Activated CD8-positive, alpha-beta memory T cell treated with anti-CD3 and anti-CD28 coated beads for 24 hours (primary cell): ENCODE measurements at places on chromosomes 2 and 18.

DNA sequence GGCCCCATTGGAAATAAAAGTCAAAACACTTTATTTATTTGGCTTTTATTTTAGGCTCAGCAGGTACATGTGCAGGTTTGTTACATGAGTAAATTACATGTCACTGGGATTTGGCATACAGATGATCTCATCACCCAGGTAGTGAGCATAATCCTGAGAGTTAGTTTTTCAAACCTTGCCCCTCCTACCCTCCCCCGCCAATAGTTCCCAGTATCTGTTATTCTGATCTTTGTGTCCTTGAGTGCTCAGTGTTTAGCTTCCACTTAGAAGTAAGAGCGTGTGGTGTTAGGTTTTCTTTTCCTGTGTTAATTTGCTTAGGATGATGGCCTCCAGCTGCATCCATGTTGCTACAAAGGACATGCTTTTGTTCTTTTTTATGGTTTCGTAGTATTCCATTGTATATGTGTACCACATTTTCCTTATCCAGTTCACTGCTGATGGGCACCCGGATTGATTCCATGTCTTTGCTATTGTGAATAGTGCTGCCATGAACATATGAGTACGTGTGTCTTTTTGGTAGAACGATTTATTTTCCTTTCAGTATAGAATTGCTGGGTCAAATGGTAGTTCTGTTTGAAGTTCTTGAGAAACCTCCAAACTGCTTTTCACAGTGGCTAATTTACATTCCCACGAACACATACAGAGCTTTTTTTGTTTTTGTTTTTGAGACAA, 47.9 kb downstream of the ARMC9 start:
- no peak for DNase-seq

DNA sequence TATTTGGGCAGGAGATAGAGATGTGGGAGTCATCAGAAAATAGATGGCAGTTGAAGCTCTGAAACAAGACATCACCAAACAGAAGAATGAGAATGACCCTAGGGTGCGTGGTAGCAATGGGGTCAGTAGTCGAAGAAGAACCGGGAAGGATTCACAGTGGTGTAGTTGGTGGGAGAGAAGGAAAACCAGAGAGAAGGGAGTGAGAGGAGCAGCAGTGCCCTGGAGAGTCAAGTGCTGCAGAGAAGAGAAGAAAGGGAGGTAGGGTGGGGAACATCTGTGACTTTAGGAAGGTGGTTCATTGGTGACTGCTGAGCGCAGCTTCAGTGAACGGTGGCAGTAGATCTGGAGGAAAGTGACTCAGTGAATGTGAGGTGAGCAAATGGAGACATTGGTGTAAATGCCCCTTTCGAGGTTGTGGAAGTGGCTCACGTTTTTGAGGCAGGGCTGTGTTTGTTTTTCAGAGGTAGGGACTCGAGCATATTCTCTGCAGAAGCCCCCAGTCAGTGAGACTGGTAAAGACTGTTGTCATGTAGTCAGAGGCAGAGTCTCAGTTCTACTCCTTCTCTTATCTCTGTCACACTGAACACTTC, 36.4 kb downstream of the CDC42EP3 start:
- peak; percentile 82 for DNase-seq

GRCh38 chr2:53512071-53512826, 255.4 kb upstream of the CHAC2 start:
- DNase-seq = no peak

GRCh38 chr2:233307565-233307964, at the start of gene SAG:
SAG (plus strand) TSS chr2:233307816; CDS start chr2:233309190, 1,374 bp downstream.
- no peak for DNase-seq

- DNase-seq = no peak
Observed at GRCh38 chr2:76019128-76019527, 308.4 kb upstream of the GCFC2 start.

DNA sequence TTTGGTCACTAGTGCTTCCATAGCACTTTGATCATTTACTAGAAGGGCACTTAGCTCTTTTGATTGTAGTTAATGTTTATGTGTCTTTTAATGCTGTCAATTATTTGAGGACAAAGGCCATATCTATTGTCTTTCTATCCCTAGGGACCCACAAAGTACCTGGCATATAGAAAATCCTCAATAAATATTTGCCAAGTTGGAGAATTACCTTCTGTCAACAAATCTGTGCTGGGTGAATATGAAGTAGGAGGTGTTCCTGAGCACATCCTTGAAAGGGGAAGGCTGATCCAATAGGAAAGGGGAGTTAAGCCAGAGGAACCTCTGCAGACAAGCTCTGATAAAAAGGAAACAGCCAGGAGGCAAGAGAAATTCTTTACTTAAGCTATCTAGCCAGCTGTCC, 8.2 kb downstream of the DPP4 start:
- DNase-seq = no peak

DNA sequence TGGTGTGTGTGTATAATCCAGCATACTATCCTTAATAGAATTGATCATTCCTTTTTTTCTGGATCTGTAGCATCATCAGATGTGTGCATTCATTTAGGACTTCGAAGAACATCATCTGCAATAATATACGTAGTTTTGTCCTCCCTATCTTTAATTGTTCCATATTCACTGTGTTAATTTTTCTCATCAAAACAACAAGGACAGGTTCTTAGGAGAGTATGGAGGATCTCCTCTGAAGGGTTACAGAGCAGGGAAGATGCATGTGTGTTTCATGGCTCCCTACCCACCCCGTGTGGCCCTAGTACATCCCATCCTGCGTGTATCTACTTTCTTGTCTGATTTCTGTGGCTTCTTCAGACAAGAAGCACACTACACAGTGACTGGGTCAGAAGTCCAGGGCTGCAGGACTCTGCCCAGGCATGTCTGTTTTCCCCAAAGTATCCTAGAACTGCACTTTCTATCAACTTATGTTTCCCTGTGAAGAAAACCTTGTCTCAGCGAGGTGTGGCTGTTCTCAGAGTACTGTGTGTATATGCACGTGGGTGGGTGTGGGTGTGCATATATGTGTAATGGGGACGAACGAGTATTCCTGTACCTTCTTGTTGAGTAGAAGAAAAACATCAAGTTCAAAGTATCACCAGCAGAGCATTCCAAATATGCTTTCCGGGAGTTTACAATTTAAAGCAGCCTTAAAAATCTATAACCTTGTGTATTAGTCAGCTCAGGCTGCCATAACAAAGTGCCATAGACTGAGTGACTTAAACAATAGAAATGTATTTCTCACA, 220.4 kb upstream of the FOSL2 start:
- DNase-seq = no peak

DNA sequence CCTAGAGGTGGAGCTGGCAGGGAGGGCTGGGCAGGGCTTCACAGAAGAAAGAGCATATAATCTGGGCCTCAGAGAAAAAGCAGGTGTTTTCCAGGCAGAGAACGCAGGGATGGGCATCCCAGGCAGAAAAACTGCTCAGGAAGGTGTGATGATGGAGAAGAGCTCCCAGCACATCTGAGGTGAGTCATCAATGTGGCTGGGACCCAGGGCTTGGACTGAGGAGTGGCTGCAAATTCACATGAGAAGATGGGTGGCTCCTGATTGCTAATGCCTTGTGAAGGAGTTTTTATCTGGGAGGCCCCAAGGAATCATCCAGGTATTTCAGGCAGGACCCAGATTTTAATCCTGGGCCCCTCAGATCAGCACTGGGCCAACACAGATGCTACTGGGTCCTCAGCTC, 10.2 kb downstream of the IL1F10 start:
- no peak for DNase-seq

- DNase-seq = no peak
Observed at GRCh38 chr2:24743924-24744323, 49.3 kb downstream of the PTRHD1 start.

DNA sequence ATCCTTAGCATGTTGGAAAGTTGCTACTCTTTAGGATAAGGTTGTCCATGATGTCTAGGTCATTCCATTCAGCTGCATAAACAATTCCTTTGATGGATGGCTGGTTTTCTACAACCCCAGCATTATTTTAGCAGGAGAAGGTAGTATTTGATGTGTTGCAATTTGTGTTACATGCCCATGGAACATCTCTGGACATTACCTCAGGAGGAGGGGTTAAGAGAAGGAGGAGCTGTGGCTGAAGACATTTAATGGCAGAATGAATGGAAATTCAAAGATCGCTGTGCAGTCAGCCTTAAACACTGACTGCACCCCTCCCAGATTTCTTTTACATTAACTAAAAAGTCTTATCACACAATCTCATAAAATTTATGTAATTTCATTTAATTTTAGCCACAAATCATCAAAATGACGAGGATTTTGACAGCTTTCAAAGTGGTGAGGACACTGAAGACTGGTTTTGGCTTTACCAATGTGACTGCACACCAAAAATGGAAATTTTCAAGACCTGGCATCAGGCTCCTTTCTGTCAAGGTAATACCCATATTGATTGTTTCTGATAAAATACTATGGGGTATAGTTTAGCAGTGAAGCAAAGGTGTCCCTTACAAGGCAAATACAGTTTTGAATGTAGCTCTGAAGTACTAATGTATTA, at the start of gene CPS1:
Gene CPS1 (plus strand): TSS at position 271 of the 652 bp plus-strand sequence. CDS start 135 bp downstream, at position 406.
- DNase-seq = no peak

GRCh38 chr18:75210274-75211001, at the start of gene TSHZ1:
TSHZ1 (plus strand) TSS chr18:75210797; CDS start chr18:75211877, 1,080 bp downstream.
- no peak for DNase-seq

DNA sequence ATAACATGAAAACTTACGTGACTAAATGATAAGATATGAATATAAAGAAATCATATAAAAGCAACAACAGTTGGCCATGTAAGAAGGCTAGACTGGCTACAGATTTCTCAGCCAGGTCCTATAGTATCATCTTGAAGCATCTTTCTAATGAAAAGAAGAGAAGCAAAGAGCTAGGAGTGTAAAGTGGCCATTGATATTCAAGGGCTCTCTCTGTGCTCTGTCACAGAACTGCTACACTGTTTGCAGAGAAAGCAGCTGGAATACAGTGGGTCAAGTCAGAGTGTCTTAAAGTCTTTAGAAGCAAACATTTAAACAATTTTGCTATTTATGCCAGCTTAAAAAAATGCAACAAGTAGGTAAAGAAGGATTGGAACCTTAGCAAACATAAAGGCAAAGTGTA, 118.8 kb downstream of the SCN9A start:
- no peak for DNase-seq

DNA sequence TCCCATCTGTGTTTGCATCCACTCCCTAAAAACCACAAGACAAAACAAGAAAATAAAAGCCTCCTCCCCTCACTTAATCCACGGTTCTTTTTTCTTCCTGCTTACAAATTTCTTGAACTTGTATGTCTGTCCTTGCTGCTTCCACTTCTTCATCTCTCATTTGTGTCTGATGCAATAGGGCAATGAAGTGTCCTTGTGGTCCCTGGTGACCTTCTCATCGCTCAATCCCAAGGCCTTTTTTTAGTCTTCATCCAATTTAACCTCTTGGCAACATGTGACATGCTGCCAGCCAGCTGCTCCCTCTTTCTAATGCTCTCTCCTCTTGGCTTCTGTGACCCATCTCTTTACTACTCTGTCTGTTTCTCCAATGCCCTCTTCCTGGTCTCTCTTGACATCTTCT, 87.6 kb downstream of the SEMA4F start:
- DNase-seq = no peak

- no peak for DNase-seq
Observed at GRCh38 chr2:7766088-7766722, 849.0 kb downstream of the RNF144A start.

GRCh38 chr18:44937960-44938719, 257.5 kb downstream of the SETBP1 start:
- DNase-seq = no peak

DNA sequence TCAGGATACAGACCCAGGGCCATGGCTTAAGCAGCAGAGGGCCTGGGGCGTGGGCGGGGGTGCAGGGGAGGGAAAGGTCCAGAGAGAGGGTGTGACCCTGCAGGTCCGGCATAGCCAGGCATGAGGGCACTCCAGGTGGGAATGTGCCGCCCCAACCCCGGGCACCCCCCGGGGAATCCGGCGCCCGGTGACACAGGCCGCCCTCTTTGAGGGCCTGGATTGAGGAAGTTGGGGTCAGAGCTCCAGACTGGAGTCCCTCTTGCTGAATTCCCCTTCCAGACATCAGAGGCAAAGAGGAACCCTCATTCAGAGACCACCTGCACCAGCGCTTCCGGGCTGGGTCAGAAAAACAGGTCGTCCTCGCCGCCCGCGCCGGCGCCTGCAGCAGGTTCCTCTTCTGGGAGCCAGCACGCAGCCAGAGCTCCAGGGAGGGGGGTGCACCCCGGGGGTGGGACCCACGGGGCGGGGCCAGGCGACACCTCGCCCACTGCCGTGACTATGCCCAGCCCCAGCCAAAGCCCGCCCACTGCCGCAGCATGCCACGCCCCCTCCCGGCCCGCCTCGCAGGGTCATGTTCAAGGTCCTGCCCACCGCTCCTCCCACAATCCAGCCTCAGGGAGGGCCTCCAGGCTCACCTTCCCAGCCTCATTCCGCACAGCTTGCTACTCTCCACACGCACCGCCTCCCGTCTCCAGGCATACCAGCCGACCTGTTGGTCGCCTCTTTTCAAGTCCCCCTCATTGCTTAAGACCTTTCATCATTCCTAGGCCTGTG, 98.3 kb upstream of the ID2 start:
- peak; percentile 96 for DNase-seq

GRCh38 chr2:199119796-199120195, 337.9 kb downstream of the SATB2 start:
- no peak for DNase-seq

DNA sequence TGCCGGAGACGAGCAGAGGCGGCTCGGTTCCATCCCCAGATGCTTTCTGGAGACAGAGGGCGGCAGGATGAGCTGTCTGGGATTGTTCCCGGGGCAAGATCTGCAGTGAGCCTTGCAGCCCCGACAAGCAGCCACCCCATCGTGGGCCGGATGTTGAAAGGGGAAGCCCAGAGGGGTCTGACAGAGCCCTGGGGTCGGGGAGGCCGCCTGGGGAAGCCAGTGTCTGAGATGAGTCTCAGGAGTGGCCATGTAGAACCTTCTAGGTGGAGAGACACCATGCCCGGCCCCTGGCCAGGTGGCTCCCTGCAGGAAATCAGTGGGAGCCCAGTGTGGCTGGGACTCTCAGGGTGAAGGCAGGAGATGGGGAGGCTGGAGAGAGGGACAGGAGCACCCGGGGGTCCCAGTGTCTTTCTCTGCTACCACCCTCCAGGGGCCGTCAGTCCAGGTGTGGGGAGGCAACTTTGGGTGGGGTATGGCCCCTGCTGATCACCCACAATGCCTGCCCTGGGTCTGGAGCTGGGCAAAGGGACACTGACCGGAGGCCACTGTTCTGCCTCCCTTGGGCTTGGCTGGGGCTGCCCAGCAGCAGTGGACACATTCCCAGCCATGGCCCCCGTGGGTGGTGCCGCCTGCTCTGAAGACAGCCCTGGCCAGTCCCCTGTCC, 128.3 kb upstream of the HS6ST1 start:
- peak; percentile 35 for DNase-seq
